ENCODE measurements at places on chromosomes 5 and 9.

- DNase-seq = no peak
These were observed 69.0 kb upstream of the CPLX2 start for GRCh38 chr5:175802361-175802760.

DNA sequence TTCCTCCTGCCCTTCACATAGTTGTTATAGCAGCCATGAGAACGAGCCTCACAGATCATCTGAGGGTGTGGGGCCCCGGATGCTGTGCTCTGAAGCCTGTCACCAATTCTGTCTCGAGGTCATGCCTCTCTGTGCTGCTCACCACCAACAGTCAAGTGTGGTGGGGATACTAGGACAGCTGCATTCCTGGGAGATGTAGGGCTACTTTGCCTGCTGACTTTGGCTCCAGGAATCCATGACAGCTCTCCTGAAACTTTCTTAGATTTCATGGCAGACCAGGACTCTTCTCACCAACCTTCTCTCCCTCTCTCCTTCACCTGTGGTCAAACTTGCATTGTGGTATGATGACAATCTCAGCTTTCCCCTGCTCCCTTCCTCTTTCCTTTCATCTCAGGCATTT, 395.9 kb downstream of the PSAT1 start:
- DNase-seq = no peak

GRCh38 chr5:118007262-118007661, 981.1 kb downstream of the DTWD2 start:
- no peak for DNase-seq

- DNase-seq = no peak
These were observed 18.8 kb upstream of the OR2K2 start for GRCh38 chr9:111348821-111349271.

GRCh38 chr9:114513055-114513958, 8.0 kb upstream of the WHRN start:
- no peak for DNase-seq

- DNase-seq = no peak
These were observed 10.7 kb upstream of the STK32A start for GRCh38 chr5:147223948-147224791.

- no peak for DNase-seq
These were observed 69.8 kb downstream of the CSNK1A1 start for GRCh38 chr5:149481485-149481884.

- no peak for DNase-seq
These were observed 1.5 kb downstream of the SPINK9 start for GRCh38 chr5:148336704-148337435.

- no peak for DNase-seq
These were observed 823.3 kb upstream of the NUDT12 start for GRCh38 chr5:104385906-104386305.

- DNase-seq = no peak
These were observed 615.1 kb downstream of the TLE1 start for GRCh38 chr9:81074221-81074620.

DNA sequence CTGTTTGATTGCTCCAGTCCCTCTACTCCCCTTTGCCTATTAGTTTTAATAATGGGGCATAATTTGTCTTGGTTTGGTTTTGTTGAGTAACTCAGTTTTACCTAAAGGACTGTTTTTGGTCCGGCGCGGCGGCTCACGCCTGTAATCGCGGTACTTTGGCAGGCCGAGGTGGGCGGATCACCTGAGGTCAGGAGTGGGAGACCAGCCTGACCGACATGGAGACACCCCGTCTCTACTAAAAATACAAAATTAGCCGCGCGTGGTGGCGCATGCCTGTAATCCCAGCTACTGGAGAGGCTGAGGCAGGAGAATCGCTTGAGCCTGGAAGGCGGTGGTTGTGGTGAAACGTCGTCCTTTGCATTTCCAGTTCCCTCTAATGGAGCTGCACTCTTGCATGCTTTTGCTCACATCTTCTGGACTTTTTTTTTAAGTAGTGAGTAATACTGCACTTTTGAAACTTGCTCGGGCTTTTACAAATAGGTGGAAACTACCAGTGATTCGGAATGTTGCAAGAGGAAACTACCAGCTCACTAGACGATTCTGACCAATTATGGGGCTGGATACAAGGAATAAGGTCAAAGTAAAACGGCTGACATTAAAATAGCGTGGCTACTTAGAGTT, 721 bp upstream of the MAML1 start:
- DNase-seq = no peak

GRCh38 chr9:29958469-29958868, 2385.2 kb upstream of the C9orf72 start:
- no peak for DNase-seq

GRCh38 chr5:111309384-111309783, 85.2 kb downstream of the CAMK4 start:
- DNase-seq = no peak

GRCh38 chr5:1187234-1187949, 14.0 kb upstream of the SLC6A19 start:
- DNase-seq = no peak

DNA sequence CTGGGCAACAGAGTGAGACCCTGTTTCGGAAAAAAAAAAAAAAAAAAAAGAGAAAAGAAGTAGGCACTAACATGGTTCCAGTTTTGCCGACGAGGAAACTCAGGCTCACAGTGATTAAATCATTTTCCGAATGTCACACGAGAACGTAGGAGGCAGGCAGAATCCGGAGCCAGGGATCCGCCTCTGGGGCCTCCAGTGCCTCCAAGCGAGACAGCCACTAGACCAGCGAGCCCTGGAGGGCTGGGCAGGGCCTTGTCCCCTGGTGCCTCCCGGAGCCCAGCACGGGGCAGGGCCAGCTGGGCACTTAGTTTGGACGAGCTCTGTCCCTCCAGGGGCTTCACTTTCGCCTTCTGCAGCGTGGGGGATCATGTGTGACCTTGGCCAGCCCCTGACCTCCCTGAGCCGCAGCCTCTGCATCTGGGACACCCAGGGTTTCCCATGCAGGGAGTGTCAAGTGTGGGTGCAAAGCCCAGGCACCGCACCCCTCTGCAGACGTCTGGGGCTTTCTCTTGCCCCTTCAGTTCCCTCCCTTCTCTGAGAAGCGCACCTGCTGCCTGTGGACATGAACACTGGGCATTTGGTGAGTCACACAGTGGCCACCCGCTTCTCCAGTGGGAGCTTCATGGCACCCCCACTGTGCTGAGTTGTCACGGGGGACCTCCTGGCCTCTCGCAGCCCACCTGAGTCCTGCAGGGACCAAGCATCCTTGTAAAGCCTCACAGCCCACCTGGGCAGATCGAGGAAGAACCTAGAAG, 80.3 kb downstream of the RXRA start:
- no peak for DNase-seq

DNA sequence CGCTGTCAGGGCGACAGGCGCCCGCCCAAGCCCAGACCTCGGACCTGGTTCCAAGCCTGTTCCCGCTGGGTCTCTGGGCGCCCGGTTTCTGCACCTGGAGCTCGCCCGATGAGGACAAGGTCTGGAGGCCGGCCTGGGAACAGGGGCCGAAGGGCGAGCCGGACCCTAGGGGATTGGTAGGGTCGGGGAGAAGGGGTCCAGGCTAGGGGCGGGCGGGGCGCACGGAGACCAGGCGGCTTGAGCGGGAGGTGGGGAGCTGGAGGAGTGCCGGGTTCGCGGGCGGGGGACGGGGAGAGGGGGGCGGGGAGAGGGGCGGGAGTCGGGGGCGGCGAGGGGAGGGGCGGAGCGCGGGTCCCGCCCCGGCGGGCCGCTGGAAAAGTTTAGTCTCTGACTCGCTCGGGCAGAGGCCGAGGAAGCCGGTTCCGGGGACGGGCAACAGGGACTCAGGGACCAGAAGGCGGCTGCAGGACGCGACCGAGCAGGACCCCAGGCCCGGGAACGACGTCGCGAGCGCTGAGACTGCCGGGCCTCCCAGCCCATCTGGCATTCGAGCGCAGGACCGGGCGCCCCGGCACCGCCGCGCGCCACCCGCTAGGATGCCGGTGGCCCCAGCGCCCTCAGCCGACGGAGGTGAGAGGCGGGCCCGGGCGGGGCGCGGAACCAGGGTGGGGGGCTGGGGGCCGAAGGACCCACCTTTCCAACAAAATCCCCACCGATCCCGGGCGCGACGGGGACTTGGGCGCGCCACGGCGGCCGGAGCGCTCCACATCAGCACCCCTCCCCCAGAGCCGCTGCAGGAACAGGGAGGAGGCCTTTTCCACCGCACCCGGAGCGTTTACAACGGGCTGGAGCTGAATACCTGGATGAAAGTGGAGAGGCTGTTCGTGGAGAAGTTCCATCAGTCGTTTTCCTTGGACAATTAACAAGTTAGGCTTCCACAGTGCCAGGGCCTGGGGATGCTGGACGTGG, at the start of gene S1PR3:
Gene S1PR3 (plus strand): TSS at position 403 of the 969 bp plus-strand sequence. CDS start 9,733 bp downstream, outside the sequence.
- DNase-seq = no peak

GRCh38 chr9:129557192-129558036, 63.5 kb downstream of the C9orf50 start:
- no peak for DNase-seq

GRCh38 chr5:29794141-29794787, 1399.2 kb upstream of the CDH6 start:
- DNase-seq = no peak

DNA sequence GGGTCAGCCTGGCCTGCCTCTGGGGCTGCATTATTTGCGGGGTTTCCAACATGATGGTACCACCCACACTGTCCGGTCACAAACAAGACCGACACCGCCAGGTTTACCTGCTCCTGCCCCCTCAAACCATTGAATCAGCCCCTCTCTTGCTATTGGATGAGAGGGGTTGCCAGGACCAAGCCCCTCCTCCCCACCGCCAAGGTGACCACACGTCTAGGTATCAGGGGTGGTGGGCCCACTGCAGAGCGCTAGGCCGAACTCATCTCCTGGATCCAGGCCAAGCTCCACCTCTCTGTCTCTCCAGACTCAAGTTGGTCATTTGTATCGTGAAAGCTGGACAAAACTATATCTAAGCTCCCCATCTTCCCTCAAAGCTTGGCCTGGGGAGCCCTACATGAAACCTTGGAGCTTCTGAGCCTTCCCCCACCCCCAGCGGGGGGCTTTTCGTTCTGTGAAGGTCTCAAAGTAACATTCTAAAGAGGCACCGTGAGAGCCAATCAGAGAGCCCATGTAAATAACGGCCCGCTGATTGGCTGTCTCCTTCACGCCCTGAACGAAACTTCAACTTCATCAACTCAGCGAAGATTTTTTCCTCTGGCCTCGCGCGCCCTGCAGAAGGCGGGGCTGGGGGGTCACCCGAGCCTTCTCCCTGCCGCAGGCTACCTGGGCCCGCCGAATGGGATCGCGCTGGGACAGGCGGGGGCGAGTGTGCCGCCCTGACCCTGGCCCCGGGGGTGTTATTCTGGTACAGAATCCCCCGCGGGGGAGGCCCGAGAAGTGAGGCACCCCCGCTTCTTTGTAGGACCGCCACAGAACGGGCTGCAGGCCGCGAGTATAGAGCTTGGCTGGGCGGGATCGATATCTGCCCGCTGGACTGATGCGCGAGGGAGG, 49.6 kb upstream of the PSD2 start:
- peak; percentile 25 for DNase-seq

- no peak for DNase-seq
These were observed 5.3 kb upstream of the SREK1 start for GRCh38 chr5:66138637-66139317.

- DNase-seq = peak; percentile 46
These were observed 22.9 kb downstream of the RGMB start for GRCh38 chr5:98796197-98796972.

GRCh38 chr9:116689486-116690032, 2.5 kb downstream of the TRIM32 start:
- DNase-seq = no peak

- no peak for DNase-seq
These were observed 13.9 kb downstream of the PTAR1 start for GRCh38 chr9:69745716-69746437.

- DNase-seq = no peak
These were observed 68.5 kb downstream of the MCTP1 start for GRCh38 chr5:95216136-95216955.

- no peak for DNase-seq
These were observed 842 bp downstream of the MUSK start for GRCh38 chr9:110669433-110669832.

DNA sequence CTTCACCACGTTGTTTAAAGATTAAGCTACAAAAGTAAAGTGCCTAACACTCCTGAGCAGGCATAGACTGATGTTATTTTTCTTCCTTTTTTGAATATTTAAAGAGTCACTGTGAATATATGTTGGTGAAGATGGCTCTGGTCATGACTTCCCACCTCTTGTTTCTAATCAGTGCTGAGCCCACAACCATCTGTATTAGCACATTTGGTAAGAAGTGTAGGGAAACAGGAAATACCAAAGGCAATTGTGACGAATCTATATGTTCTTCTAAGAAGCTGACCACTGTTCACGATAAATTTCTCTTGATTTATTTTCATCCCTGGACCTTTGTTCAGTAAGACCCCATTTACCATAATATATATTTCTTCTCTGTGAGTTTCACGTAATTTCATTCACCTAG, 108.3 kb upstream of the PCA3 start:
- DNase-seq = no peak
